ENCODE measurements at places on chromosomes 12 and 14.

- no peak overlapping the region for H3K4me3 ChIP-seq
- H3K36me3 ChIP-seq: peaks cover 12% of the 10 kb centered on the region
- no peak overlapping the region for H3K27ac ChIP-seq
- no peak for DNase-seq
- H3K27me3 ChIP-seq: no peaks in the 10 kb centered on the region
Measured at GRCh38 chr12:91958816-91959215, 186.8 kb downstream of the BTG1 start.

GRCh38 chr14:76742966-76743365 lies 18.3 kb upstream of the VASH1 start:
- peaks cover 36% of the 10 kb centered on the region for H3K27me3 ChIP-seq
- no peak for DNase-seq
- peaks cover 2% of the 10 kb centered on the region for H3K36me3 ChIP-seq
- no peak overlapping the region for H3K27ac ChIP-seq
- no peak overlapping the region for H3K4me3 ChIP-seq

DNA sequence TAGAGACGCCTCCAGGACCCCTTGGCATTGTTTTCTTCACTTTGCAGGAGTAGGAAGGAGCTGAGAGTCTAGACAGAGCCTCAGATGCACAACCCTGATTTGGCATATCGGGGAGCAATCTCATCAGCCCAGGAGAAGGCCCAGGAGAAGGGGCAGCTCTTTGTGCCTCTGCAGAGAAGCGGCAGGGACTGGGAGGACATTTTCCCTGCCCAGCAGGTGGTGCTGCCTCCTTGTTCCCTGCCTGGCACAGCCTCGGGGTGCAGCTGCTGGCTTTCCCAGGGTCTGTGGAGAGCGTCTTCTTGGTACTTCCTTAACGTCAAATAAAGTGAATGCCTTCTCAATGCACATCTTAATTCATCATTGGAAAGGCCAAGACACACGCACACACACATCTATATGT lies 419.5 kb downstream of the TMEM121 start:
- no peaks in the 10 kb centered on the region for H3K36me3 ChIP-seq
- H3K27ac ChIP-seq: no peak overlapping the region
- H3K27me3 ChIP-seq: peaks cover 11% of the 10 kb centered on the region
- peaks cover 4% of the 10 kb centered on the region for H3K4me1 ChIP-seq
- peak; percentile 49 for DNase-seq

DNA sequence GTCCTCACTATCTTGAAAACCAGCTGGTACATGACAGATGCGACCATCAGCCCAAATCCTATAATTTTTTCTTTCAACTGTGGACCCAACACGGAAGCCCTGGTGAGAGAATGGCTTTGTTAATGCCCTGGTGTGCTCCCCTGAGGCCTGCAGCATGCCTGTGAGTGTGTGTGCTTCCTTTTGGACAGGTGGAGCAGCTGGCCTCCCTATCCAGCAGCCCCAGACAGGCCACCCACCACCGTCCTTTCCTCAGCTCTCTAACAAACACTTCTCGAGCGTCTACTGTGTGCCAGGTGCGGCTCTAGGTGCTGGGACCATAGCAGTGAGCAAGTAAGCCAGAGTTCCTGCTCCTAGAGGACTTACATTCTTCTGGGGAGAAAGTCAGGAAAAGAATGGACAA lies 78.9 kb upstream of the GZMB start:
- no peak overlapping the region for H3K27ac ChIP-seq
- no peaks in the 10 kb centered on the region for H3K4me1 ChIP-seq
- no peak for DNase-seq
- H3K27me3 ChIP-seq: peaks cover 21% of the 10 kb centered on the region
- no peak overlapping the region for H3K4me3 ChIP-seq
- no peaks in the 10 kb centered on the region for H3K36me3 ChIP-seq
